Muscle of leg (tissue), 16 donors: ENCODE measurements at places on chromosomes 6 and 20. TPM values are rescaled to one million over a fixed set of nuclear protein-coding genes. Genes with fewer than 3 reads are reported as not detected.

DNA sequence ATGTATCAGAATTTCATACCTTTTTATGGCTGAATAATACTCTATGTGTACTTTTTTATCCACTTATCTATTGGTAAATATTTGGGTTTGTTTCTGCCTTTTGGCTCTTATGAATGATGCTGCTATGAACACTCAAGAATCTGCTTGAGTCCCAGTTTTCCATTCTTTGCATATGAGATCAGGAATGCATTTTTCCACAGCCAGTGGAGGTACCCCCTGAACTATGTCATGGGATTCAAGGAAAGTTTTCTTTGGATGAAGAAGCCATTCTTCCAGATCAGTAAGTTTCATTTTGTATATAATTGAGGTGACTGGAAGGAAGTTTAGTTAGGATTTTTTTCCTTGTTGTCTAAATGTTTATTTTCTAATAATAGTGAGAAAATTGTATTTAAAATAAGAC is 40.9 kb downstream of the NKX2-4 start:
- no peak for DNase-seq

DNA sequence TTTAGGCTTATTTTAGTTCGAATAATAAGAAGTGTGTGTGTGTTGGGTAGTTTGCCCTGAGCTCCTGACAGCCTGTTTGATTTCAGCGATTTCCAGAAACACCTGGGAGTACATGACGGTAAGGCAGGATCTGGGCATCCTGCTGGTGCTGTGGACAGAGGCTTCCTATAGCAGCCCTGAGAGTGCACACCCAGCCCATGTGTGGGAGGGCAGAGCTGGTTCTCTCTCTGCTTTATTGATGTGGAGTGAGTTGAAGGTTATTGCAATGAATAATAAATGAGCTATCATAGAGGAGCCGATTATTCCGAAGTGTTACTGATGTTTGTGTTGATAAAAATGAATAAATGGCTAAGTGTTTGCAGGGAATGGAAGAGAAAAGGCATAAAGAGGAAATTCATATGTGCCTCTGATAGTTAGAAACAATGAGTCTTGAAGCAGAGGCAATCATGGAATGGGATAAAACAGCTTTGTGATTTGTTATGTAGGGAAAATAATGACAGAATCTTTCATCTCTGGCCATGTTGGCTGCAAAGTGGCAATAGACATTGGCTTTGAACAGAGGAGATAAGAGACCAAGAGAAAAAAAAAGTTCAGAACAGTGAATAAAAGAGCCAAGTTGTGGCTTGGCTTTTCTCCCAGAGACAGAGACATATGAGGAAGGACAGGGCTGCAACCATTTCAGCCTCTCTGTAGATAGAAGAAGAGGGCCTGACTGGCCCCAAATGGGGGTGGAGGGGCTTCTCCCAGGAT is 166.2 kb upstream of the CHD6 start:
- DNase-seq = no peak

GRCh38 chr6:113169484-113169883 is 687.7 kb upstream of the MARCKS start:
- no peak for DNase-seq

DNA sequence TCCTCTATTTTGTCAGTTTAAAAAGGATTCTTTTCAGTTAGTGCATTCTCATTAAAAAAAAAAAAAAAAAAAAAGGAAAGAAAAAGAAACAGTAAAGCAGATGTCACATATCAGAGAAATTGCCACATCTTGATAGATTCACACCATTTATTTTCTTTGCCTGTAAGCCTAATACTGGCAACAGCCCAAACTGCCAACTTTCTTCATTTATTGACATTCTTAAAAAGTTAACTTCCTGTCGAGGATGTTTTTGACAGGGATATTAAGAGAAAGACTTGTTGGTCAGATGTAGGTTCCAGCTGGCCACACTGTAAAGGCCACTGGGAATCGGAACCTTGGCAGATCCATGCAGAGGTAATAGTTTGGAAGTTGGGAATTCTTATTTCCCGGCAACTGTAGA is 332.6 kb downstream of the NRN1 start:
- peak; percentile 38 for DNase-seq

DNA sequence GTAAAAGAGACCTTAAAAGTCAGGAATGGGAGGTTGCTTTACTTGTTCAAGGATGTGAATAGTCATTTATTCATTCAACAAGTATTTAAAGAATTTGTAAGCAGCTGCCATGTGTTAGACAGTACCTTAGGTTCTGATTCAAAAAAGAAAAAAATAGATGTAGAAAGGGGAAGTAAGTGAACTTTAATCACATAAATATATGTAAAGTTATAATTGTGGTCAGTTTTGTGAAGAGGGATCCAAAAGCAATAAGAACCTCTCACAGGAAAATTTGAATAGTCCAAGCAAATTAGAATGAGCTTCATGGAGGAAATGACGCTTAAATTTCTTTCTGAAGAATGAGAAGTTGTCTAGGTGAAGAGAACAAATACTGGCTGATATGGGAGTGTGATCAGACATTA is 596.1 kb upstream of the CITED2 start:
- DNase-seq = no peak

DNA sequence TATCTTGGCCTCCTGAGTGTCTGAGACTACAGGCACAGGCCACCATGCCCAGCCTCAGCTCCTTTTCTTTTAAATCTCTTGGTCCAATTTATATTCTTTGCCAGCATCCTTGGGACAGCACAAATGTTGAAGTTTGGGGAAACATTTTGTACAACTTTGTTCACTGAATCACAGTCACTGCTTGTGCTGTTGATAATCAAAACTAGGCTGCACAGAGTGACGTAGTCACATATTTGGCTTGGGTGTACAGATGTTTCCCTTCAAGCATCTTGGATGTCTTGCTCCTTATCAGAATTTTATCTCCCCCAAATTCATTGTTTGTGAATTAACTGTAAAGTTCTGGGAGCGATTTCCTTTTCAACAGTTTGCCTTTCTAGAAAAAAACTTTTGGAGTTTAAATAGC is 17.9 kb downstream of the CARMIL1 start:
- DNase-seq = peak; percentile 64

- DNase-seq = no peak
Measured at GRCh38 chr6:149651056-149651455, 2.5 kb upstream of the KATNA1 start.

DNA sequence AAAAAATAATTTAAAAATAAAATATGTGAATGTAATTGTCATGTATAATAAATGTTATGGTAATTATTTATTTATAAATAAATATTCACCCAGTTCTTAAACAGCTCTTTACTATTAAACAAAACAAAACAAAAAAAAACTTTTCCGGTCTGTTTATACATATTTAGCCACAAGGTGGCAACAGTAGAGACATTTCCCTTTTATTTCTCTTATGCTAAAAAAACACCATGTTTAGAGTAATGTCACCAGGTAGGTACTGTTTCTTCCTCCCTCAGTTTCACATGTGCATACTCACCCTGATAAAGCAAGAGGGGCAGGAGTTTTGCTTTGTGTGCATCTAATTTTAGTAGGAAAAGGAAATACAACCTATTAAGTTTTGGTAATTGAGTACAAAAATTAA is 610.4 kb upstream of the IMPG1 start:
- DNase-seq = no peak

GRCh38 chr6:84441456-84441855 is 214.0 kb upstream of the CEP162 start:
- no peak for DNase-seq

GRCh38 chr6:3291987-3292386 is 33.2 kb downstream of the PSMG4 start:
- no peak for DNase-seq

DNA sequence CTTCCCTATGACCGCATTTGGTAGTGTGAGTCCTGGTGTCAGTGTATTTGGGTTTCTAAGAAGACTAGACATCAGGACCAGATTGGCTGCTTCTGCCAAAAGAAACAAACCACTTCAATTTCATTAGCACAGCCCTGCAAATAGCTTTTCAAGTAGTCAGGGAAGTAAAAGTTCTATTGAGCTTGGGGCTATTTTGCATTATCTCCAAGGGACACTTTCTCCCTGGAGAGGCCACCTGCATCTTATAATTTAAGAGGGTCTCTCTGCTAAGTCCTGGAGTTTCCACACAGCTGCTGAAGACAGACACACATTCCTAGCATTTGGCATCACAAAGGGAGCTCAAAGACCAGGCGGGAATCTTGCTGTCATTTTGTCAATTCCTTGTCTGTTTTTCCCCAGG is 141.2 kb downstream of the BMP2 start:
- DNase-seq = peak; percentile 28

GRCh38 chr6:126723541-126724170 is 383.7 kb downstream of the CENPW start:
- DNase-seq = no peak

DNA sequence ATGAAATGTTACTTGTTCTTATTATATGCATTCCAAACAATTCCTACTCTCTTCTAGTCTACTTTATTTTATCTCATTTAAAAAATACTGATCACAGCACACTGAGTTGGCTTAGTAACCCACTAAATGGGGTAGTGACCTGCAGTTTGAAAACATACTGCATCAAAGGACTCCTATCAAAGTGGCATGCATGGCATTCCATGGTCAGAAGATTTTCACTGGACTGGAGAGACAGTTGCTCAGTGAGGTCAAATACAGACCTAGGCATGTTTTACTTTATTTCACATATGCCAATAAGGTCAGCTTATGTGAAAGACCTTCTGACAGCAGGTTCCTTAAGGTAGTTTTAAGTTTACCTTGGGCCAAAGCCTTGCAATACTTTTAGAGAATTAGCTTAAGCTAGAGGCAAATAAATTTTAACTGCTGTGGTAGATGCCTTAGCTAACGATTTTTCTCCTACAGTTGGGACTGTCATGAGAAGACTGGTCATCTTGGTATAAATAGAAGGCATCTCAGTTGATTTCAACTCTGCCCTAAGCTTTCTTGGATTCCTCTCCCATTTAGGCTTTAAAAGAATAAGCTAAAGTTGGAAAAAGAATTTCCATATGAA is 35.1 kb downstream of the TPD52L1 start:
- DNase-seq = no peak

GRCh38 chr6:16471222-16471909 is 233.0 kb downstream of the GMPR start:
- no peak for DNase-seq

DNA sequence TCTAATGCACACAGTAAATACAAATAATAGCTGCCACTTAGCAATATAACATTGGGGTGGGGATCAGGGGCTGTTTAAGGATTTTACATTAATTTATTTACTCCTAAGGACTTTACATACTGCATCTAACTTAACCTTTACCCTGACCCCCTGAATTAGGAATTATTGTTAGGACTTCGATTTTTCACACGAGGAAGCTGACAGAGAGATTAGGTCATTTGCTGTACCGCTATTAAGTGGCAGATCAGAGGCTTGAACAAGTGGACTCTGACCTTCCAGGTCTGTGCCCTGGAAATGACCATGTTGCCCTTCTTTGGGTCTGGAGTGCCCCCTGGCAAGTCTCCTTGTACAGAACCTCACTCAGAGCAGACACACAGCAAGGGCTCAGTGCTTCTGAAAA is 5.2 kb upstream of the ELMO2 start:
- no peak for DNase-seq

- peak; percentile 52 for DNase-seq
Measured at GRCh38 chr20:17617212-17617867, 47.5 kb downstream of the DSTN start.

GRCh38 chr20:6940048-6940447 is 172.6 kb downstream of the BMP2 start:
- DNase-seq = peak; percentile 37

GRCh38 chr6:44735630-44735963 is 348.1 kb downstream of the CDC5L start:
- no peak for DNase-seq

DNA sequence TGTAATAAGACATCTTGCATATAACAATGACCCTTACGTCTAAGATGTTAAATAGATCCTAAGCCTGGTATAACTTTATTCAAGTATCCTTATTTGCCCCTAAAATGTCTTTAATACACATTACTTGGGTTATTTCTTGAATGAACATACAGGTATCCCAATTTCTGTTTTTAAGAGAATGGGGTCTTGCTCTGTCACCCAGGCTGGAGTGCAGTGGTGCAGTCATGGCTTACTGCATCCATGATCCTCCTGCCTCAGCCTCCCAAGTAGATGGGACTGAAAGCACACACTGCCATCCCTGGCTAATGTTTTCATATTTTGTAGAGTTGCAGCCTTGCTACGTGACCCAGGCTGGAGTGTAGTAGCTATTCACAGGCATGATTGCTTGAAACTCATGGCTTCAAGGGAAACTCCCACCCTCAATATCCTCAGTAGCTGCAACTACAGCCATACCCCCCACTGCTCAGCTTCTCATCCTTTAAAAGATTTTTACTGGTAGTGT is 10.4 kb upstream of the ZNFX1 start:
- no peak for DNase-seq

DNA sequence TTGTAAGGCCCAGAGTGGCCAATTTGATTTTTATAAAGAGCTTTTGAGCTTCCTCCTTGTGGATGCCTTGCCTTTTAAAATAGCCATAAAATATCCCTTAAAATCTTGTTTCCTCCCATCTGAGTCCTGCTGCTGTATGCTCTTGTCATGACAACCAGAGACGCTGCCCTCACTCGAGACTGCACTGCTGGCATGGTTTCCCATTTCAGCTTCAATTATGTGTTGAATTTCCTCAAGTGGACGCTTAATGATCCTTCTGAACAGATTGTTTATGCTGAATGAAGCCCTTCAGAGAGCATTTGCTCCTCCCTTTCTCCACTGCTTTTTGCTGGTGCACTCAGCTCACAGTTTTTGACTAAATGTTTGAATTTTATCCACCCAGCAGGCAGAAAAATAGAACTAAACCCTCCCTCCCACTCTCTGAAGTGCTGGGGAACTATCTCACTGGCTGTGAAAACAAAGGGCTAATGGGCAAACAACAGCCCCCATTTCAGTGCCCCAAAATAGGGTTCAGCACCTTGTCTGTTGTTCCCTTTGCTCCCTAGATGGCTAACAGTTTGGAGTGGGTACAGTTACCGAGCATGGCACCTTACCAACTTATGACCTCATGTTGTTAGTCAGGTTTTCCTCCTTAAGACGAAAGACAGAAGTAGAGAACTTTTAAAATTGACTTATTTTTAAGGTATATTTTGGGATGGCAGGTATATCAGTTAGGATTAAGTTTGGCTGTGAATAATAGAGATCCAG is 45.5 kb upstream of the RNF8 start:
- DNase-seq = peak; percentile 90

ATAT1 gene
- total RNA-seq = 5.6 TPM

ANKRD60 gene
- total RNA-seq = not detected

KCNQ5 gene
- 0.44 TPM for total RNA-seq

SNX21 gene
- 29.5 TPM for total RNA-seq

NMBR gene
- total RNA-seq = 0.09 TPM

ARG1 gene
- 0.27 TPM for total RNA-seq

NKX2-2 gene
- 0.04 TPM for total RNA-seq

PACRG gene
- 1.8 TPM for total RNA-seq
